Chondrocyte (in vitro differentiated cells): ENCODE measurements at places on chromosomes 6 and 20.

GRCh38 chr20:49633643-49634042, 65.7 kb upstream of the PTGIS start:
- no peak for DNase-seq

DNA sequence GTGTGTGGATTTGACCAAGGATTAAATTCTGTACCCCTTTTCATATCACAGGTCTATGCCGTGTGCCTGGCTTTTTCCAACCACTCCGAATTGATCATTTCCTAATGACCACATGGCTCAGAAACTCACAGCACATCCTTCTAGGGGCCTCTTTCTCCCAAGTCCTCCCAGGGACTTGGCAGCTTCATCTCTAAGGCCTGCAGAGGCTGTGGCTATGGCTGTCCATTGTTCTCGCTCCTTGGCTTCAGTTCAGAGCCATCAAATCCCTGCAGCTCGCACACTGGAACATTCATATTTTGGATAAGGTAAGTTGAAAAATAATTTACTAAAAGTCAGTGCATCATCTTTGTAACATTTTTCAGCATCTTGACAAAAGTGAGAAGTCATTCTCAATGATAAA, 497.2 kb upstream of the CDH4 start:
- DNase-seq, result no peak

DNA sequence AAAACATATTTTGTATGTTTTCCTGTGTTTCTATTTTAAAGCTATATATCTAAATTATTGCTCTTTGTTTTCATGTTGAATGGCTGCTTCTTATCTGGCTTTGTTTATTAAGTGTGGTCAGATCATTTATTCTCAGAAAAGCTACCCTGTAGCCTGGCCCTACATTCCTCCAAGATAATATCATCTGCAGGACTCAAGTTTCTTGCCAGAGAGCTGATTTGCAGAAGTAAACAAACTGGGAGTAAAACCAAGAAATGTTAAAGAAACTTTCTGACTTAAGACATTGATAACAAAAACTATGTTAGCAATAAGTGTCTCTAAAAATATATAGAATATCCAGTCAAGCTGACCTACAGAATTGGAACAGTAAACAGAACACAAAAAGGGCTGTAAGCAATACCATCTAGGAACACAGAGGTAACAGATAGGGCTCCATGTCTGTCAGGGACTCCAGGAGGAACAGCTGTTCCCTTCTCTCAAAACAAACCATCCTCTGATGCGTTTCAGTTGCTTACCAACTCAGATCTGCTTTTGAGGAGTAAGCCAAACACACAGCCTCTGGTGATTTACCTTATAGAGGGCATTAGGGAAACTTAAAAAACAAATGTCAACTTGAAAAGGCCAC, 17.5 kb upstream of the CEP85L start:
- no peak for DNase-seq

DNA sequence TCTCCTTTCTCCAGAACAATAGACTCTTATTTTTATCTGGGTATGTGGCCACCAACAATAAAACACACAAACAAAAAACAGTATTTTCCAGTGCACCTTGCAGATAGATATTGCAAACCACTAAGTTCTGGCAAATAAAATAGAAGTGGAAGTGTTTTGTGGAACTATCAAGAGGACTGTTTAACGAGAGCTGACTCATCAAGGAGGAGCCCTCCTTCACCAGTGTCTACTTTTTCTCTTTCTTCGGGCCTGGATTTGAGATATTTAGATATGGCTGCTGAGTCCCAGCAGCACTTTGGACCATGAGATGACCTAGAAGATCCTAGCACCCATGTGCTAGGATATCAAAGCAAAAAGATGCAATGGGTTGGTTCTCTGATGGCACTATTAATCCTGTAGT, 154.7 kb downstream of the AIG1 start:
- DNase-seq, result no peak

- no peak for DNase-seq
Observed at GRCh38 chr20:11155156-11155756, 481.5 kb upstream of the JAG1 start.

- DNase-seq, result no peak
Observed at GRCh38 chr6:26349964-26350857, 14.8 kb upstream of the BTN3A2 start.

GRCh38 chr20:39282619-39283092, 320.5 kb downstream of the DHX35 start:
- no peak for DNase-seq

DNA sequence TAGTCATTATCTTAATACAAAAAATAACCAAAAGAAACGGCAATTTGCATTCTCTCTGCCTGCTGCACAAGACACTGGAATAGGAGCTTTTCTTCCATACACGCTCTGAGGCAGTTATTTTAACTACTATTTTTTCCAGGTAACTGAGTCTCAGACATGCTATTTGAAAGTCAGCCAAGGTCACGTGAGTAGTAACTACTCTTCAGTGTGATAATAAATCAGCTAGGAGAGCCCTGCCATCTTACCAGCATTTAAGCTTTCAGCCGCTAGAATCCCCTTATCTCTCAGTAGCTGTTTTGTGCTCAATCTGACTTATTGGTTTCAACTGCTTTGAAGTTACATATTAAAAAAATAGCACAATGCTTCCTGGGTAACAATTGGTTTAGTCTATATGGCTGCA, 84.5 kb downstream of the NRN1 start:
- DNase-seq, result no peak

DNA sequence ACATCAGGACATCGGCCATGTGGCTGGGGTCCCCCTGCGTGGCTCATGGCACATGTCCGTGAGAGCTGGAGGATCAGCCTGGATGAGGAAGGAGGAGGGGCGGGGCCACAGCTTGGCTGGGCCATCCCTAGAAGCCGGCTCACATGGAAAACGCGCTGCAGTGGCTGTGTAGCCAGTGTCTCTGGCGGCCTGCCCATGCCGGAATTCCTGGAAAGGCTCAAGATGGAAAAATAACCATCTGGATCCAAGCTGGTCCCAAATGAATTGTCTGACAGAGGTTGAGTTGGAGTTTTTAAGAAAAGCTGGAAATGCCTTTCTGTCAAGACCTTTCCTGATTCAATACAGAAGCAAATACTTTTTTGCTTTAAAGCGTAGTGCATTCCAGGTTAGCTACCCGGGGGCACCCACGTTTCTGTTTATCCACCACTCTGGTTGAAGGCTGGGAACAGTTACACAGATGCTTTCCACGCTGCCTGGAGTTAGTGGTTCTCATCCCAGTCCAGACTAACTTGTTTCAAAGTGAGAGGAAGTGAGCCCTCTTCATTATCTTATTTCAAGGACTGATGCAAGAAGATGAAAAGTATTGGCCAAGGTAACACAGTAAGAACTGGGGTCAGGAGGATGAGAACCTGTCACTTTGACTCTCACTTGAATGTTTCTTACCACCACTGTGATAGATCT, 99.0 kb downstream of the GMPR start:
- DNase-seq, result peak; percentile 95

GRCh38 chr6:1110164-1110563, 201.7 kb upstream of the FOXQ1 start:
- DNase-seq, result no peak

GRCh38 chr6:104784884-104785283, 74.8 kb downstream of the HACE1 start:
- no peak for DNase-seq

DNA sequence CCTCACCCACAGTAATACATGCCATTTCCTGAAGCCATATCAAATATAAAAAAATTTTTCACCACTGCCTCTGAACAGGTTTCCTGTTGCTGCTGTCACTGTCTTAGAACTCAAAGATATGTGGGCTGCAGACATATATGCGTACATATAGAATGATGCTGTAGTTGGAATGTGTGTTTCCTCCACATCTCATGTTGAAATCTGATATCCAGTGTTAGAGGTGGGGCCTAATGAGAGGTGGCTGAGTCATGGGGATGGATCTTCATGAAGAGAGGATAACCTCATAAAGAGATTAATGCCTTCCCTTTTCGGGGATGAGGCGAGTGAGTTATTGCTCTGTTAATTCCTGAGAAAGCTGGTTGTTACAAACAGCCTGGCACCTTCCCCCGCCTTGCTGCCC, 7.7 kb upstream of the SCP2D1 start:
- no peak for DNase-seq

GRCh38 chr6:170369403-170369802, 62.8 kb downstream of the FAM120B start:
- no peak for DNase-seq

DNA sequence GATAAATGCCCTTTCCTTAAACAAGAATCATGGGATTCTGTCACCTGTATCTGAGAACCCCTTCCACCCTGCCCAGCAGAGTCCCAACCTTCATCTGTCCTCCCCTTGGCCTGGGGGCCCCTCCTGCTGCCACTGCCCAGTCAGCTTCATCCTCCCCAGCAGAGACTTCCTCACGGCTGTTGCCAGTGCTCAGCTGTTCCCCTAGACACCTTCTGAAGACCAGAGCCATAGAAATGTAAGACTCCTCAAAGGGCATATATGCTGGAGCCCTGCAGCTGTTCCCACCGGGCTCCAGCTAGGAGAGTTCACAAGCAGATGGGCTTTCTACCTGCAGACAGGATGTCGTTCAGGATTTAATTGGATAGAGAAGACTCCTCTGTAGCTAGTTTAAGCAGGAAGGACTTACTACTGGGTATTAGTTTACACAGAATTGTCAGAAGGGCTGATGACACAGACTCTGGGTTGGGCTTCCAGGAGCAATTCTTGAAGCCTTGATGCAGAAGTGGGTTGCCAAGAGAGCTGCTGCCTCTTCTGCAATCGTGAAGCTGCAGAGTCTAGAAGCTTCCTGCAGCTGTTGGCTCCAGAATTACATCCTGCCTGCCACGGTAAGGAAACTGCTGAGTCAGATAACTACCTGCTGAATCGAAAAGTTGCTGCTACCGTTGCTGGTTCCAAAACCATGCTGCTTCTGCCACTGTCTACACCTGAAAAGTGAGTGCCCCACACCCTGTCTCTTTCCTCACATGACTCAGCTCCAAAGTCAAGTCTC, 57.1 kb upstream of the MLN start:
- DNase-seq, result no peak

DNA sequence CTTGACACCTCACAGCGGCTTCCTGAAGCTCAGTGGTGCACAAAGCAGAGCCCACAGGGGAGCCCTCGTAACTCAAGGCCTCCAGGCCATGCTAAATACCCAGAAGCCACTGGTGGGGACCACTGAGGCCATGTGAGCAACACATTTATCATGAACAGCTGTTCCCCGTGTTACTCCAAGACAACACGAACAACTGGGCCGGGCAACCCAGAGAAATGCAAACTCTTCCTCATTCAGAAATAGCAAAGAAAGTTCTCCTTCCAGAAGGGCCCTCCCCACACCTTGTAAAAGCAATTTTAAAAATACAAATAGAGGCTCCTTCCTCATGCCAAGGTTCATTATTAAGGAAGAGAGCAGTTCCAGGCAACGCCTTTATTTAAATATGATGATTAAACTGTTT, 36.3 kb upstream of the SLCO4A1 start:
- DNase-seq, result no peak

DNA sequence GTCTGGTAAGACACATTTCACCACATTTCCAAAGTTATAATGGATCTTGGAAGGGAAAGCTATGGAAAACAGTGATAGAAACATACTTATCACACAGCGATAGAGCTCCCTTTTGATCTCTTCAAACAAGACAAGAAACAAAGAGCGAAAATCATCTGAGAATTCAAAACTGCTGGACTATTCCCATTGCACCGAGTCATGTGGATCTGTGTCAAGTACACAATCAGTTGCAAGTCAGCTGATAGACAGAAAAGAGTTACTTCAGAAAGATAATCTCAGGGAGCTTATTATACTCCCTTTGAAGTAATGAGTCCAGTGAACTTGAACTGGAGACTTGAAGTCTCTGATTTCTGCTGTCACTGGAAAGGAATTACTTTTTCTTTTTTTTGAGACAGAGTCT, 89.7 kb upstream of the GCM1 start:
- no peak for DNase-seq

- DNase-seq, result no peak
Observed at GRCh38 chr6:70680396-70680795, 12.7 kb downstream of the SMAP1 start.
